ENCODE measurements at places on chromosomes 1 and 21.

- no peaks in the 10 kb centered on the region for H3K36me3 ChIP-seq
- H3K4me1 ChIP-seq: peaks cover 5% of the 10 kb centered on the region
- H3K4me3 ChIP-seq: no peak overlapping the region
- no peaks in the 10 kb centered on the region for H3K27me3 ChIP-seq
- DNase-seq: peak; percentile 56
- H3K27ac ChIP-seq: no peak overlapping the region
These were observed 104.6 kb downstream of the ADSS2 start for GRCh38 chr1:244346972-244347618.

- no peak for DNase-seq
- no peaks in the 10 kb centered on the region for H3K27me3 ChIP-seq
- H3K27ac ChIP-seq: no peak overlapping the region
- H3K4me1 ChIP-seq: peaks cover 18% of the 10 kb centered on the region
- H3K4me3 ChIP-seq: no peak overlapping the region
These were observed 12.6 kb upstream of the FMO2 start for GRCh38 chr1:171172471-171172870.

GRCh38 chr1:113918243-113918642 lies 10.9 kb upstream of the HIPK1 start:
- no peak overlapping the region for H3K27ac ChIP-seq
- H3K36me3 ChIP-seq: no peaks in the 10 kb centered on the region
- peaks cover 2% of the 10 kb centered on the region for H3K4me1 ChIP-seq
- H3K27me3 ChIP-seq: no peaks in the 10 kb centered on the region
- no peak overlapping the region for H3K4me3 ChIP-seq

DNA sequence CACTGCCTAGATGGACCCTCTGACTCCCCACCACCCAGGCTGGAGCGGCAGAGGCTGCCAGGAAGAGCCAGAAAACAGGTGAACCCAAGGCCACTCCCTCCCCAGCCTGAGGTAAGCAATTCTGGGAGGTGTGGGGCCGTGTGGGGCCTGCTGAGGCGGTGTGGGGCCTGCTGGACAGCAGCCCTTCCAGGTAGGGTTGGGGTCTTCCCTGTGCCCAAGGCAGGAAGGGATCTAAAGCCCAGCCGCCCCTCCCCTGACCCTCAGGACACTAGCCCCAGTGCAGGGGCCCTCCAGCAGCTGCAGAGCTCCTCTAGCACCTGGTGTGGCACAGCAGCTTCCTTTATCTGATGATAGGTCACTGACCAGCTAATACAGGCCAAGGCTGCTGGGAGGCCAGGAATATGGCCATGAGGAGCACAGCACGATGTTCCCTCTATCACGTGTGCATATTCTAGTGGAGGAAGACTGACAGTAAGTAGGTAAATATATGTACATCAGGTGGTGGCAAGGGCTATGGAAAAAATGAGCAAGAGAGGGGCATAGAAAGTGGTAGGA lies 86.9 kb downstream of the IER5 start:
- no peaks in the 10 kb centered on the region for H3K27me3 ChIP-seq
- no peak for DNase-seq
- H3K4me3 ChIP-seq: no peak overlapping the region
- no peak overlapping the region for H3K27ac ChIP-seq
- H3K36me3 ChIP-seq: no peaks in the 10 kb centered on the region
- no peaks in the 10 kb centered on the region for H3K4me1 ChIP-seq

DNA sequence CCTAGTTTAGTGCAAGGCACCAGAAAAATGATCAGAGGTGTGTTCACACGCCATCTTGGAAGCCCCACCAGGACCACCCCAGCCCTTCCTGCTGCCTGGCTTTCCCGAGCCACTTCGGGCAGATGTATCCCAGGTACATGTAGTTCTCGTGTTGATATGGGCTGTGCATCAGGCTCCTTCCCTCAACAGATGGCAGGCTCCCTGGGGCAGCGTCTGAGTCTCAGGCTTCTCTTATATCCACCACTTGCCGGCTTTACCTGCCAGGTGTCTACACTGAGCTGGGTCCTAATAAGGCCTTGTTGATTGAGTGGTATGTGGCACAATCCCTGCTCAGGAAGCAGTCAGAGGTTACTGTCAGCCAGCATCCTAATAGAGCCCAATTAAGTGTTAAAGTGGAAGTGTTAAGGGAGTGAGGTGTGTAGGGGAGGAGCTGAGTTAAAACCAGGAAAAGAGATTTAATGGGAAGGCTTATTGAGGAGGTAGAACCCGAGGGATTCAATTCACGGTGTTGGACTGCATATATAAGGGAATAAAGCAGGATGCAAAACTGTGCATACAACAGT lies 8.5 kb downstream of the GPA33 start:
- H3K27me3 ChIP-seq: no peaks in the 10 kb centered on the region
- no peak overlapping the region for H3K27ac ChIP-seq
- DNase-seq: no peak
- H3K4me3 ChIP-seq: no peak overlapping the region
- no peaks in the 10 kb centered on the region for H3K36me3 ChIP-seq
- H3K4me1 ChIP-seq: peaks cover 13% of the 10 kb centered on the region

GRCh38 chr1:39195166-39196111 lies 9.1 kb upstream of the MACF1 start:
- peak overlapping the region; percentile 46 for H3K27ac ChIP-seq
- H3K36me3 ChIP-seq: no peaks in the 10 kb centered on the region
- H3K4me1 ChIP-seq: peaks cover 9% of the 10 kb centered on the region

- H3K36me3 ChIP-seq: no peaks in the 10 kb centered on the region
- DNase-seq: peak; percentile 74
- H3K27ac ChIP-seq: peak within 1 kb of the TSS; percentile 95
- H3K4me1 ChIP-seq: peaks cover 32% of the 10 kb centered on the region
- H3K27me3 ChIP-seq: no peaks in the 10 kb centered on the region
- H3K4me3 ChIP-seq: peak within 1 kb of the TSS; percentile 73
These were observed at the start of gene TNFRSF14 for GRCh38 chr1:2556277-2556677. Gene TNFRSF14, plus strand, starts transcription at chr1:2556371. Its CDS starts 294 bp downstream, at chr1:2556665.

GRCh38 chr1:28517649-28517999 lies 11.8 kb downstream of the RCC1 start:
- peaks cover 5% of the 10 kb centered on the region for H3K36me3 ChIP-seq
- H3K27ac ChIP-seq: no peak overlapping the region
- H3K27me3 ChIP-seq: no peaks in the 10 kb centered on the region
- peaks cover 3% of the 10 kb centered on the region for H3K4me1 ChIP-seq

DNA sequence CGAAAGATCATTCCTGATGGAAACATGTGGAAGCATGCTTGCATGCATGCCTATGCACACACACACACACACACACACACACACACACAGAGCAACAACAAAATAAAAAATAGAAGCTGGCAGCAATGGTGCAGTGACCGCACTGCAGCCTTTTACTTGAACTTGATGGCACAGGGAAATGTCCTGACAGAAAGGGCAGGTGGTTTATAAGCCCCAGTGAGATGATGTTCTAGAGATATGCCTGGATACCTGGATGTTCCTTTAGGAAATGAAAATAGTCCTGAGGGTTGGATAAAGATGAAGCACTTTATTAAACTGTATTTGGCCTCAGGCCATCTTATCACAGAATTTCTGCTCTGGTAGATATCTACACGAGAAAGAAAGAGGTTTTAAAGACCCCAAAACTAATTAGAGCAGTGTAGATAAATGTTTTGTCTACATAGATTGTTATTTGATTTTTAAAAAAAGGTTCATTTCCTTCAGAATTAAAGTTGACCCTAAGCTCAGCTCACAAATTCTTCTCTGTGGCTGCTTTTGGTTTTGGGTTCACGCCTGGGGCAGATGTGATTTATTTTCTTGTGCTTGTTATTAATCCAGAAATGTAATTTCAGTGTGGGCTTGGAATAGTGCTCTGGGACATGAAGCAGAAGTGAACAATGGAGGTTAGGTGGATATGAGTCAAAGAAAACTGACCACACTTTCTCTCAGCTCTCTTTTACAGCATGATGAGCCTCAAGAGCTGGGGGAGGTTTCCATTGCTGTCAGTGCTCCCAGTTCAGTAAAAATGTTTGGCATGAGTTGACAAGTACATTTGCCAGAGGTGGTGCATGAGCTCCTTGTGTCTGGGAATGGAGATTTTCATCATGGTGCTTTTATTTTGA lies 22.9 kb downstream of the ADAM30 start:
- no peak for DNase-seq
- no peak overlapping the region for H3K4me3 ChIP-seq
- H3K27ac ChIP-seq: no peak overlapping the region
- H3K36me3 ChIP-seq: no peaks in the 10 kb centered on the region
- H3K4me1 ChIP-seq: no peaks in the 10 kb centered on the region

- H3K36me3 ChIP-seq: no peaks in the 10 kb centered on the region
- DNase-seq: no peak
- H3K27ac ChIP-seq: no peak overlapping the region
- no peaks in the 10 kb centered on the region for H3K27me3 ChIP-seq
- H3K4me3 ChIP-seq: no peak overlapping the region
These were observed 10.1 kb downstream of the NRIP1 start for GRCh38 chr21:15054606-15055239.

DNA sequence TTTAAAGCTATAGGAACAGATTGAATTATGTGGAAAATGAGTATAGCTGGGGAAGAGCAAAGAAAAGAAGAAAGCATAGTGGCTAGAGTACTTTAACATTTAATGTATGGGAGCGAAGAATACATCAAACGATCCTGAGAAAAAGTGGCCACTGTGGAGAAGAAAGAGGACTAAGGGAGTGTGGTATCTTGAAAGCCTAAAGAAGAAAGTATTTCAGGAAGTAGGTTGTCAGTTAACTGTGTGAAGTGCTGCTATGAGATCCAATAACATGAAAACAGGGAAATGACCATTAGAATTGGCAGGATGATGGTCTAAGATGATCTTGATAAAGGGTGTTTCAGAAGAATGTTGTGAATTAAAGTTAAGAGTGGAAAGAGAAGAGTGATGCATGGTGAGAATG lies 219.6 kb upstream of the BEND5 start:
- no peak for DNase-seq
- H3K36me3 ChIP-seq: no peaks in the 10 kb centered on the region
- no peaks in the 10 kb centered on the region for H3K27me3 ChIP-seq
- H3K4me3 ChIP-seq: no peak overlapping the region
- no peaks in the 10 kb centered on the region for H3K4me1 ChIP-seq
- H3K27ac ChIP-seq: no peak overlapping the region

DNA sequence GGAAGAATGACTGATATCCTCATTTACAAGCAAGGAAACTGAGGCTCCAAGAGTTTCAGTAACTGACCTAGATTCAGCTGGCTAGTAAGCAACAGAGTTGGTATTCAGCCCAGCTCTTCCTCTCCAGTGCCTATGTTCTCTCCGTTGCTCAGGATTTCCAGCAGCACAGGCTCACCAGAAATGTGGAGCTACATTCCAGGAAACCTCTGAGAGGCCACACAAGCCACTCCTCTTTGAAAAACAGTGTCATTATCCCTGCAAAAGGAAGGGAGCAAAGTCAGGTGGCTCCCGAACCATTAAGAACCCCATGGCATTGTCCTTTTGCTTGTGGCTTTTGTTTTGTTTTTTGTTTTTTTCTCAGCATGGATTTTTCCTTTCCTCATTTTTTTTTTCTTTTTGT lies 40.6 kb upstream of the DUSP10 start:
- no peak overlapping the region for H3K27ac ChIP-seq
- no peak for DNase-seq
- no peaks in the 10 kb centered on the region for H3K27me3 ChIP-seq
- H3K4me3 ChIP-seq: no peak overlapping the region

DNA sequence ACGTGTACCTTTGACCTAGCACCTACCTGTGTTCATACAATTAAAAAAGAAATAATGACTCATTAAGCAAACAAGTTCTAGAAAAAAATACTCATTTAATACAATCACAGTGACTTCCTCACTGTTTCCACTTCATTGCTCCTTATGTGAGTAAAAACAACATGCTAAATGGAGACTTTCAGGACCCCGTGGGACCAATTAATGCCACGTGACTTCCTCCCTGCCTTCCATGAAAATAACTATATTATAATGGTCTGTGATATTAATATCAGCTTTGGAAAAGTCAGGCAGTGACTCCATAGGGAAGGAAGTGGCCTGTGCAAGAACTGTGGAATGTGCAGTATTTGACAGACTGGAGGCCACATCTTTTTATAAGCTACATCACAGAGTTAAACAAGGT lies 337.8 kb downstream of the HLX start:
- no peak for DNase-seq
- no peaks in the 10 kb centered on the region for H3K27me3 ChIP-seq
- no peak overlapping the region for H3K4me3 ChIP-seq
- H3K27ac ChIP-seq: no peak overlapping the region
- H3K4me1 ChIP-seq: no peaks in the 10 kb centered on the region

DNA sequence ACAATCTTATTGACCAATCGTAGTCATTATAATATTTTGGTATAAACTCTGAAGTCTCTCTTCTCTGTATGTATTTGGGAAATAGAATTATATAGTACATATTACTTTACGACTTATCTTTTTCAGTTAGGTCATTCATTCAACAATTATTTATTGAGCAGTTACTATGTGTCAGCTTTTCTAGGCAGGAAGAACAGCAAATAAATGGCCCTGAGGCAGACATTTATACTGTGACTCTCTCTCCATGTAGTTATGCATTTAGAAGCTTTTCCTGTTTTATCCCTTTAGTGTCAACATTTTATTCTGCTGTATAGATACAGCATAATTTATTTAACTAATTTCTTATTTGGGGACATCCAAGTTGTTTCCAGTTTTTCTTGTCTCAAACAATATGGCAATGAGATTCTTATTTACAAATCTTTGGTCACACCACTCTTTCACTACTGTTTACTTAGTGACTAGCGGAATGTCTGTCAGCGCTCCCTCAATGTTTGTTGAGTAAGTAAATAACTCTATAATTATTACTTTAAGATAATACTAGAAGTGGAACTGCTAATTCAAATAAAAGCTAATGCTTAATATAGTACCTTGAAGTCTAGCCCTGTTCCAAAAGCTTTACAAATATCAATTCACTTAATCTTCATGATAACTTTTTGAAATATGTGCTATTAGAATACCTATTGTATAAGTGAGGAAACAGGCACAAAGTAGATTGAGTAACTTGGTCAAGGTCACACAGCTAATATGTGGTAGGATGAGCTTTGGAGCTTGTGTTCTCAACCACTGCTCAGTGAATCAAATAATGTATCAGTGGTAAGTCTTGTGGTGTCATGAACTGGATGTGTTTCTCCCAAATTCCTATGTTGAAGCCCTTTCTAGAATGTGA lies 465.6 kb downstream of the SIPA1L2 start:
- H3K4me3 ChIP-seq: no peak overlapping the region
- H3K4me1 ChIP-seq: no peaks in the 10 kb centered on the region
- no peak for DNase-seq
- no peak overlapping the region for H3K27ac ChIP-seq
- H3K27me3 ChIP-seq: no peaks in the 10 kb centered on the region

- no peaks in the 10 kb centered on the region for H3K36me3 ChIP-seq
- no peak overlapping the region for H3K4me3 ChIP-seq
- no peak overlapping the region for H3K27ac ChIP-seq
- H3K4me1 ChIP-seq: no peaks in the 10 kb centered on the region
These were observed 167.7 kb downstream of the ACTL8 start for GRCh38 chr1:17922833-17923232.
